ENCODE measurements at places on chromosomes 12 and 14.

- no peak for DNase-seq
Measured at GRCh38 chr12:104953323-104953722, 4.8 kb downstream of the SLC41A2 start.

GRCh38 chr14:80664576-80664975 is 277.0 kb downstream of the CEP128 start:
- no peak for DNase-seq

GRCh38 chr12:62859321-62859737 is 75.6 kb downstream of the PPM1H start:
- DNase-seq: no peak

DNA sequence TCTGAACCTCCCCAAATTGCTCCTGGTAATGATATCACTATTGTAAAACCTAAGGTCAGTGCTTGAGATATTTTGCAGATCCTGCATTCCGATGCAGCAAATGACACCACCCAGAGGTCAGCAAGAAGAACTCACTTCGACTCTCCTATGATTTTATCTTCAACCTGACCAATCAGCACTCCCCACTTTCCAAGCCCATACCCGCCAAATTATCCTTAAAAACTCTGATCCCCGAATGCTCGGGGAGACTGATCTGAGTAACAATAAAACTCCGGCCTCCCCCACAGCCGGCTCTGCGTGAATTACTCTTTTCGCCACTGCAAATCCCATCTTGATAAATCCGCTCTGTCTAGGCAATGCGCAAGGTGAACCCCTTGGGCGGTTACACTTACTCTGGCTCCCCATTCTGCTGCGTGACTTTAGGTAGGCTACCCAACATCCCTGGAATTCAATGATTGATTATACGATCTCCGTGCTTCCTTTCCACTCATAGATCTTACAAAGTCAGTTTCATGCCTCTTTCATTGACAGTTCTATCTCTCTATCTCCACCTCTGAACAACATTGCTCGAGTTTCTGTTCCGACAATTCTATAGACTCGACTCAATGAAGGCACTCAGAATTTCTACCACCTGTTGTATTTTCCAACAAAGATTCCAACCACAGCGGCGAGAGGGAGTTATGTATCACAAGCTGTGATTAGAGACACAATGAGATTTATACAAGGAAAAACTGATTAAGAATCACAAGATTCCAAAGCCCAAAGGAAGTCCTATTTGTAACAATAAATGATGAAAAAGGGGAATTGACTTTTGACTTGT is 939 bp downstream of the NPC2 start:
- DNase-seq: no peak

DNA sequence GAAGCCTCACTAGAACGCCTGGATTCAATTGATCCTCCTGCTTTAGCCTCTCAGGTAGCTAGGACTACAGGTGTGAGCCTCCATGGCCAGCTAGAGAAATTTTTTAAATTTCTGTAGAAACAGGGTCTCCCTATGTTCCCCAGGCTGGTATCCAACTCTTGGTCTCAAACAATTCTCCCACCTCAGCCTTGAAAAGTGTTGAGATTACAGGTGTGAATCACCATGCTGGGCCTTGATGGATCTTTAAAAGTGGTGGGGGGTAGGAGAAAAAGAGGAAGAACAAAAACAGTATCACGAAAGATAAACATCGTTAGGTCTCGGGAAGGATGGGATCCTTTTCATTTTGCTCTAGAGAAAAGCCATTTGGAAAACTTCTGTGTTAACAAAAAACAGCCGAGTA is 4.5 kb downstream of the GYS2 start:
- no peak for DNase-seq

DNA sequence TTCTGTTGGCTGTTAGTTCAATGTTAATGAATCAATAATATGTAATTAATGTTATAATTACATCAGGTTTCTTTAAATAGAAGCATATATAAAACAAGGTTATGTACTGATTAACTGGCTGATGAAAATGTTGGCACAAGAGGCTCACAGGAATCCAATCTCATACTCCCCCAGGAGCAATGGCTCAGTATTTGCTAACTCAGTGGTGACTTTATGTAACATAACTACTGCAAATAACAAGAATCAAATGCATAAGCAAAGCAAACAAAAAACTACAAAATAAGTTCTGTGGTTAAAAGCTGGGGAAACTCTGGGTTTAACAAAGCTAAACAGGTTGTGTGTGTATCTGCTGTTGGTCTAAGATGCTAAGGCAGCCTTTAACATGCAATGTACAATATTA is 27.7 kb upstream of the BBS10 start:
- DNase-seq: no peak

- DNase-seq: no peak
Measured at GRCh38 chr12:8828257-8829124, 6.1 kb downstream of the A2ML1 start.

GRCh38 chr12:122928404-122929147 is 32.7 kb upstream of the VPS37B start:
- no peak for DNase-seq

DNA sequence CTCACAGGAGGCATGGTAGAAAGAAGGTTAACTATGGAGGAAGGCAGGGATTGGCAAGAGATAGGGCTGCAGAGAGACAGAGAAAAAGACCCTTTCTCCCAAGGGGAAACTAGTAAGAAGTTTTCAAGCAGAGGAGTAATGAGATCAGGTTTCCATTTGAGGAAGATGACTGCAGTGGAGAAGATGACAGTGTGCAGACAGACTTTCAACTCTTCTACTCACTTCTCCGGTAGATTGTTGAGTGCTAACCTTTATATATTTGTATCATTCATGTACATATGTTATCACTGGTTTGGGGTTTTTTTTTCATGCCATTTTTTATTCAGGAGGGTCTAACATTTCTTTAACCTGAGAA is 5.9 kb upstream of the B3GNT4 start:
- DNase-seq: no peak

DNA sequence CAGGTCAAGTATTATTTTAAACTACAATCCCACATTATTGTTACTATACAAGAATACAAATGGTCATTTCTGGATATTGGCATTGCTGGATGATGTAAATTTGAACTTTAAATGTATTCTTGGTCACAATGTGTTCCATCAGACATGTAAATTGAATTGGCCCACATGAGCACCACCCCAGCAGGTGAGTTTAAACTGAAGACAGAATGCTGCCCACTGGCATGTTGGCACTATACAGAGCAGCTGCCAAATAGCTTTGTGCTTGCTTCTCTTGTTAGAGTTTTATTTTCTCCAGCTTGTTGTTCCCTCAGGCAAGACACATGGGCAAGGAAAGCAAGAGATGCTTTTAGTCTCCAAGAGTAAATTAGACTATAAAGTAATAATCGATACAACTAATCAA is 98.6 kb downstream of the C12orf50 start:
- no peak for DNase-seq

DNA sequence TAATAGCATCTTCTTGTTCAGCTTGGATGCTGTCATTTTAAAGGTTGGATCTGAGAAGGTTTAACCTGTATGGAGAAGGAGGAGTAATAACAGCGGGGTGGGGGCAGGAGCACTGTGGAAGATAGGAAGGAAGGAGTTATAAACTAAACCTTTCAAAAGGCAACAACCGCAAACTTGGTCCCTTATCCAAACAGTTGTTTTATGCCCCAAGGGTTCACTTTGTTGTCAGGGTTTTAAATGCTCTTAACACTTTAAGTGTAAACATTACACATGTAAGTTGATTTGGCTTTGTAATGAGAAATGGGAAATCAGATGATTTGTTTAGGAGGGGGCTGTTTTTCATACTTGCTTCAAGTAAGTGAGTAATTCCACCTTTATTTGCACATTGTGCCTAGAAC is 3.0 kb downstream of the NPAS3 start:
- no peak for DNase-seq

DNA sequence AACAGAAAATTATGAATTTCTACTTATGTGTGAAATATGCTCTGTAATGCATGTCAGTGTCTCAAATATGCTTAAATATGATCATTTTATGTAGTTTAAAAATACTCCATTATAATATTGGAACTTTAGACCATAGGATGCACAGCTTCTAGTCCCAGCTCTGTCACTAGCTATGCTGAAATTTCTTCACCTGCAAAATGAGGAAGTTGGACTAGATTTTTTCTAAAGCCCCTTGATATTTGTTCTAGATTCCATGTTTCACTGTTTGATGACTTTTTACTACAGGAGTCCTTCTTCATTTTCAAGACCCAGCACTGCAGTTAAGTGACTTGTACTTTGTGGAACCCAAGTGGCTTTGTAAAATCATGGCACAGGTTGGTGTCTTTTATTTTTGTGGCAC is 90.1 kb downstream of the LRRK2 start:
- DNase-seq: no peak

GRCh38 chr12:91667694-91668093 is 478.0 kb downstream of the BTG1 start:
- DNase-seq: no peak

DNA sequence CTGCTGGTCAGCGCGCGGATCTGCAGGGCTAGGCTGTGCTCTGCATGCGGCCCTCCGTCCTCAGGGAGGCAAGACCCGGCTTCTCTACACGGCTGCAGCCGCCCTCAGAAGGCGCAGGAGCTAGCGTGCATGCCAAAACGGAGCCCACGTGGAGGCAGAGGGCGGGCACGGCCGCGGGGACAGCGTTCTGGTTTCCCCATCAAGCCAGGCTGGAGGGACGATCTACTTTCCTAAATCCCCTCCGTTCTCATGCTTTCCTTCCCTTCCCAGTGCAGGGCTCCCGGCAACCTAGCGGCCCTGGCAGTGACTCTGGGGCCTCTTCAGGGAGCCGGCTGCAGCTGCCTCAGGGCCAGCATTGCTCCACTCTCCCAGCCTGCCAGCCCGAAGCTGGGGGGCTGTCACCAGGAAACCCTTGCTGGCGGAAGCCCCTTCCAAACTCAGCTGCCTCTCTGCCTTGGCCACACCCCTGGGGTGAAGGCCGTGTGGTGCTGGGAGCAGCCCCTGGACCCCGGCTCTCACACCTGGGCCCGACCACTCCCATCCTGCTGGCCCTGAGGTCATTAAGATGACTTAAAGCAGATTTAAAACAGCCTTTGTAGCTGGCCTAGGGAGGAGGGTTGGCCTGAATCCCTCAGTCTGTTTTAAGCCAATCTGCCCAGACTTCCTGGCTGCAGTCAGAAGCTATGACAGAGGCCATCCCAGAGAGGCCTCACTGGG is 9.2 kb upstream of the GOLGA3 start:
- DNase-seq: no peak

- DNase-seq: no peak
Measured at GRCh38 chr12:75477137-75477536, 3.4 kb upstream of the GLIPR1 start.

- no peak for DNase-seq
Measured at GRCh38 chr14:50666772-50667683, 1.1 kb downstream of the SAV1 start.

DNA sequence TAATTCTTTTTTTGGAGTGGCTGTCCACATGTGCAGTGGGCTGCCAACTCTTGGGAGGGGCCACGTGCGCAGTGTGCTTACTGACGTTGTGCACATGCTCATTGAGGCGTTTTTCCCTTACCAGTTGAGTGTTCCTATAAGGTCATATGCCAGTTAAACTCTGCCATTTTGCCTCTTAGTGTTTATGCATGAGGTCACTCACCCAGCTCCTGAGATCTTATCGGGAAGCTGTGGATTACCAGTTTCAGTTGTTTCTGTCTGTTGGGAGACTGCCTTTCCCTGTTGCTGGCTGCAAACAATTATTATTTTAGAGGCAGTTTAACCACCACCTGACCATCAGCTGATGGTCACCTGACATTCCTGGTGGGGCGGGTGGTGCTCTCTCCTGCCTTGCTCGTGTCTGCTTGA is 16.1 kb upstream of the KIF21A start:
- no peak for DNase-seq

GRCh38 chr12:118884226-118884625 is 97.1 kb upstream of the SRRM4 start:
- DNase-seq: no peak

DNA sequence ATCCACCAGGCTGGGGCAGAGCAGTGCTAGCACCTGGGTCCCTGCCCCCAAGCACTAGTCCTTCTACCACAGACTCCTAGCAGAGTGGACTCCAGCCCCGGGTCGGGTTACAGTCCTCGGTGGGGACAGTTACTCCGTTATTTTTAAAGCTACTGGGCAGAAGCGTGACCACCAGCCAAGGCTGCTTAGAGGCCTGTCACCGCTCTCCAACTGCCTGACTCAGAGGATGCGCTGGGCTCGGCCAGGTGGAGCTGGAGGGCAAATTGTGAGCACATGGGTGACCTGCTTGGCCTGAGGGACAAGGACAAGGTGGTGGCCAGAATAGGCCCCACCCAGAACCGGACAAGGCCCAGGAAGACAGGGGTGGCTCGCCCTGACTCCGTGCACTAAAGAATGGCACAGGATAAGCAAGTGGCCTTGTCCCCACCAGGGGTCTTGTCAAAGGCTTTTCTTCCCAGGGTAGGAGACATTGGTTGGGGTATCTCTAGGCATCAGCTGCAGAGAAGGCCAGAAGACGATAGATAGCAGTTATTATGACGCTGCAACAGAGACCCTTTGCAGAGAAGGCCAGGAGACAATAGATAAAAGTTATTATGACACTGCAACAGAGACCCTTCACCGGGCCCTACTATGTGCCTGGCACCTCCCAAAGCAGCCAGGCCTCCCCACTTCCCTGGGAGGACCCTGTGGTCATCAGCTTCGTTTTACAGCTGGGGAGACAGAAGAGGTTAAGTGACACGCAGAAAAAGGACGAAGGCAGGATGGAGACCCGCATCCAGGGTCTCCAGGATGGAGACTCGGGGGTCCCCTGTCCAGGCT is 1.6 kb downstream of the ABCB9 start:
- no peak for DNase-seq

DNA sequence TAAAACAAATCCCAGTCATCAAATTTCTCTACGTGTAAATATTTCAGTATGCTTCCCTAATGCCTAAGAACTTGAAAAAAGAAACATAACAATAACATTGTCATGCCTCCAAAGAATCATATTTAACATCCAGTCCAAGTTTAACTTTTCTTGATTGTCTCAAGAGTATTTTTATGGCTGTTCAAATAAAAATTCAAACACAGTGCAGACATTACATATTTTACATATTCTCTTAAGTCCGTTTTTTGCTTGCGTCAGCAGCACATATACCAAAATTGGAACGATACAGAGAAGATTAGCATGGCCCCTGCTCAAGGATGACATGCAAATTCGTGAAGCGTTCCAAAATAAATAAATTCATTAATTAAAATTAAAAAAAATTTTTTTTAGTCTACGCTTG is 23.3 kb upstream of the EEA1 start:
- no peak for DNase-seq

DNA sequence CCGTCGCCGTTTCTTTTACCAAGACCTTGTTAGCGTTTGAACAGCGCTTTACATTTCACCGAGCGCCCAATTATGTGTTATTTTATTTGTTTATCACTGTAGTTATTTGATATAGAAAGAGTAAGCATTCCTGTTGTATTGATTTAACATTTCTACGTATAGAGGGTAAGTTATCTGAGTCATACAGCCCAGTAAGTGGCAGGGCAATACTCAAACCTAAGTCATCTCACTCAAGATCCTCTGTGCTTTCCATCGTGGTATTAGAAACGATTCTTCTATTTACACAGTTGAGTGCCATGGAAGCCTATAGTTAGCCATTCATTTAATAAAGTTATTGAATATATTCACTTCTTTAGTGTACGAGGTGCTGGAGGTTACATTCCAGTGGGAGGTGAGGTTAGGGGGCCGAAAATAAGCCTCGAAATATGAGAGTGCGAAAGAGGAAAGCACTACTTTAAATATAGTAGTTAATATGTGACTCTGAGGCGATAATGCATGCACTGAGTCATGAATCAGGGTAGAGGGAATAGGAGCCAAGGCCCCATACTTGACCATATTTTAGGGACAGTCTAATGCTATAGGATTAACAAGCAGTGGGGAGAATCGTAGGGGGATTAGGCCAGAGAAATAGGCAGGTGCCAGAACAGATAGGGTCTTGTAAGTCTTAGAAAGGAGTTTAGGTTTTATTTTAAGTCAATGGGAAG is 629 bp downstream of the RAD51AP1 start:
- DNase-seq: no peak

All from memory B cell (primary cell).